ENCODE measurements at places on chromosomes 4 and X.

DNA sequence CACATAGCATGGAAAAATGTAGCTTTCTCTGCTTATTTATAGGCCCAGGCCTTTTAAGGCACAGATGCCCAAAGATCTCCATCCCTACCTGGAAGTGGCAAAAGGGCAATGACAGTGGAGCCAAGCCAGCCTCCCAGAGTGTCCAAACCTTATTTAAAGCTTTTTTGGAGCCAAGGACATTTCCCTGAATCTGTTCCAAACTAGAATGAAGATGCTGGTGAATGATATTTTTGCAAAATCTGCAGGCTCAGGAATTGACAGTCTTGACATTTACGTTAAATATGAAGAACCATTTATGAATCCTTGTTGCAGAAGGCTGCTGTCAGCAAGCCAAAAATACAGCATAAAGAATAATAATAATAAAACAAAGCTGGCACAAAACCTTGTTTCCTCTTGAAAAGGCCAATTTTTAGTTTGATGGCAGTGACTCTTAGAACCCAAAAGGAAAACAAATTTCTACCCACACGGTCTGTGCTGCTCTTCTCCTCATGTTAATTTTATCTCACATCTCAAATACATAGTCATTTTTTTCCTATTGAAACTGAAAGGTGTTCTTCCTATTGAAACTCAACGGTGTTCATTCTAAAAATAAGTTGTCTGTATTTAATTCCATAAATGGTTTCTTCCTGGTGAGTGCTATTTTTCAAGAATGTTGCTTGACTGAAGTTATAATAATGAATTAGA is 206.3 kb upstream of the TBL1X start:
- DNase-seq, result no peak

DNA sequence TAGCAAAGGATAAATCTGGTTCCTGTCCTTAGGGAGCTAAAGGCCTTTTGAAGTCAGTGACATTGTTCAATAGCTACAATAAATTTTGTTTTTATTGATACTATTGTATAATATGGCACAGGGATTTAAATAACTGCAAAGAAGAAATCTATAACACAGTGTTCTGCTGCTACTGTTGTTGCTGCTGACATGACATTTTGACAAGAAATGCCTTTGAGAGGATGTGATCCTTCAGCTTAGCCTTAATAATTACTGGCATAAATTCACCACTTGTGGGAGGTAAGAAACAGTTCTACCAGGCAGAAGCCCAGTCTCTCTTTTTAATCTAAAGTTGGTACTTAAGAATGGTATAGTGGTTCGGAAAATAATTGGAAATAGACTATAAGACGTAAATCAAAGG is 4.1 kb downstream of the SULT1E1 start:
- no peak for DNase-seq

DNA sequence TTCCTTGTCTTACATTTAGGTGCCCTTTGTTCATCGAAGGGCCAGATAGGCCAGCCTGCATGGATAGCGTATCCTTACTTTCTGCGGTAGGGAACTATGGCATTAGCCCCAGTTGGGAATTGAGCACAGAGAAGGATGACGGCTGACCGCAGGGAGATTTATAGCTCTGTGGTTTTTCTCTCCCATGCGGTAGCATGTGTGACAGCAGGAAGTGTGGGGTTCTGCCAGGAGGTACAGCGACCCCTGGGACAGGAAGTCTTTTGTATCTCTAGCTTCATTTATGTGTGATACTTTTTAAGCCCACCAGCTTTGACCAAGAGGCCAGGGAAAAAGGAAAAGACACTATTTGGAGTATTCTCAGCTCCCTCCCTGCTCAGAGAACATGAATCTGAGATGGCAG is 33.1 kb downstream of the GAB3 start:
- peak; percentile 87 for DNase-seq

DNA sequence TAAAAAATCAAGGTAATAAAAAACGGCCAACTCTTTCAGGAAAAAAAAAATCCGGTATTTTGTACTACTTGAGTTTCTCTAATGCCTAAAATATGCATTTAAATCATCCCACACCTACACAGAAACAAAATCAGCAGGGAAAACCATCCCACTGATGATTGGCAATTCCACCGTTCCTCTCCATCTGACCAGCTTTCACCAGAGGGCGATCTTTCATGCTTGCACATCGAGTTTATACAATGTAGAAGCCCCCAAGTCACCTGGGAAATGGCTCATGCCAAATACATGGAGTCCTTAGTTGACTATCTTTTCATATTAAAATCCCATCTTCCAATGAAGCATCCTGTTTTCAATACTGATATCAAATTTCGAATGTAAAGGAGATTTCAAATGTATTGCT is 69.2 kb downstream of the PTCHD1 start:
- DNase-seq, result peak; percentile 11

GRCh38 chr4:42566835-42567234 is 90.1 kb downstream of the ATP8A1 start:
- DNase-seq, result peak; percentile 18

DNA sequence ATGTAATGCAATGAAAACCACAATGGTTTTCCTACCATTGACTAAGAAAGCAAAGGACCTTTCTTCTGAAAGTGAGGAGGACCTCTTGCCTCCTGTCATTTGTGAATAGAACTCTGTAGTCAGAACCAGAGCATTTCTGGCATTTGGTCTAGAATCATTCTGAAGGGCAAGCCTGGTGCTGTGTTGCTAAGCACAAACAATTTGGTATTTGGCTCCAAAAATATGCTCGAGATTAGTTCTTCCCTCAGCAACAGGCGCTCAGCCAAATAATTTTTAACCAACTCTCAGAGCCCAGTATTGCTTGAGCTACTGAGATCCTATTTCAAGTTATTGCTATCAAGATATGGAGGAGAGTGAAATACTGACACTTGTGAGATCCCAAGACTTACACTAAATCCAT is 71.0 kb downstream of the SNCA start:
- peak; percentile 53 for DNase-seq

DNA sequence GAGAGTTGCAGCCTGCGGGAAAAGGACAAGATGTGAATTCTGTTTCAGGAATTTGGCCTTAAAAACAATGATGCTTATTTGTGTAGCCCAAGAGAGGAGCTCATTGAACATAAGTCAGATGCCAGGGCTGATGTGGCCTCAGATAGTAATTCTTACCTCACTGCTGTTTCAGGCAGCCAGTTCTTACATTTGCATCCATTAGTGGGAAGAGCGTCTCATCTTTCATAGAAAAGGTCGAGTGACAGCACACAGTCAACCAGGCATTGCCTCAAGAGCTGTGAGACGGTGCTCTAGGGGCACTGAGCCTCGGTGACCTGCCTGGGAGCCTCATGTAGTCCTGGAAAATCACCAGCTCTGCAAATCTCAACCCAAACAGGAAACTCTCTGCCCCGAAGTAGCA is 174.9 kb upstream of the FRG1 start:
- DNase-seq, result no peak

DNA sequence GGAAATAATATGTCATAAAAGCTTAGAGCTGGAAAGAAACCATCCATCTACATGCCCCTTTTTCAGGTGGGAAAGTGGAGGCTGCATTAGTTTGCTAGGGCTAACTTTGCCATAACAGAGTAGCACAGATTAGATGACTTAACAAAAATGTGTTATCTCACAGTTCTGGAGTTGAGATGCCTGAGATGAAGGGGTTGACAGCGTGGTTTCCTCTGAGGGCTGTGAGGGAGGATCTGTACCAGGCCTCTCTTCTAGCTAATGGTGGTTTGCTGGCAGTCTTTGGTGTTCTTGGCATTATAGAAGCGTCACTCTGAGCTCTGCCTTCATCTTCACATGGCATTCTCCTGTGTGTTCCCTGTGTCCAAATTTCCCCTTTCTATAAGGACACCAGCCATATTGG is 2.4 kb downstream of the CHRNA9 start:
- DNase-seq, result peak; percentile 46

- peak; percentile 79 for DNase-seq
These were observed 190.5 kb downstream of the RRAGB start for GRCh38 chrX:55907968-55908607.

DNA sequence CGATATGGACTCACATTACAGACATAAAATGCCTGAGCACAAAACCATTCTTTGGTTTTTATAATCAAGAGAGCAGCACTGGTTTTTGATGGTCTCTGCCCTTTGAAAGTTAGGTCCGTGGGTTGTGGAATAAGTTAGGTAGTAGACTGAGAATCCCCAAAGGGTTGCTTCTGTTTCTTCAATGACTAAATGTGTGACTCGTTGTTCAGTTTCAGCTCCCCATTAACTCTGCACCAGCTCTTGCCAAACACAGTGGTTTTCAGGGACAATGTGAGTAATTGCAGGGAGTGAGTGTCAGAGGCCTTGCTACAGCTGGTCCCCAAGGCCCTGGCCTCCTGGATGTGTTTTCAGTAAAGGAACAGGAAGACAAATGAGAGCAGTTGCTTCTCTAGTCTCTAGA is 24.8 kb downstream of the SMIM20 start:
- DNase-seq, result no peak

- peak; percentile 46 for DNase-seq
These were observed at the start of gene FGF13 for GRCh38 chrX:138711399-138712347. Gene FGF13, minus strand, starts transcription at chrX:138711717. Its CDS starts 714 bp downstream, at chrX:138711003.

- no peak for DNase-seq
These were observed 27.7 kb downstream of the DCUN1D4 start for GRCh38 chr4:51870441-51871188.

DNA sequence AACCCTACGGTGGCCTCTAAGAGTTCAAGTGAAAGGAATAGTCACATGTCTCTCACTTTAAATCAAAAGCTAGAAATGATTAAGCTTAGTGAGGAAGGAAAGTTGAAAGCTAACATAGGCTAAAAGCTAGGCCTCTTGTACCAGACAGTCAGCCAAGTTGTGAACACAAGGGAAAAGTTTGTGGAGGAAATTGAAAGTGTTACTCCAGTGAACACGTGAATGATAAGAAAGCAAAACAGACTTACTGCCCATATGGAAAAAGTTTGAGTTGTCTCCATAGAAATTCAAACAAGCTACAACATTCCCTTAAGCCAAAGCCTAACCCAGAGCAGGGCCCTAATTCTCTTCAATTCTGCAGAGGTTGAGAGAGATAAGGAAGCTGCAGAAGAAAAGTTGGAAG is 51.5 kb upstream of the RAB9B start:
- DNase-seq, result no peak

DNA sequence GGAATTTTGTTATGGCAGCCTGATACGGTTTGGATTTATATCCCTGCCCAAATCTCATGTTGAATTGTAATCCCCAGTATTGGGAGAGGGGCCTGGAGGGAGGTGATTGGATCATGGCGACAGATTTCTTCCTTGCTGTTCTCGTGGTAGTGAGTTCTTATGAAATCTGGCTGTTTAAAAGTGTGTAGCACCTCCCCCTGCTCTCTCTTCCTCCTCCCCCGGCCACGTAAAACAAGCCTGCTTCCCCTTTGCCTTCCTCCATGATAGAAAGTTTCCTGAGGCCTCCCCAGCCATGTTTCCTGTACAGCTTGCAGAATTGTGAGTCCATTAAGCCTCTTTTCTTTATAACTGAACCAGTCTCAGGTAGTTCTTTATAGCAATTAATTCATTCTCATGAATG is 37.9 kb downstream of the SUPT20HL2 start:
- DNase-seq, result peak; percentile 36

- no peak for DNase-seq
These were observed 661 bp downstream of the S100P start for GRCh38 chr4:6694177-6694901.
